ENCODE measurements at places on chromosomes 16 and 17.

GRCh38 chr16:57608462-57609113 lies 19.8 kb upstream of the ADGRG1 start:
- no peak for DNase-seq

- no peak for DNase-seq
Observed at GRCh38 chr16:85613604-85614337, 649 bp downstream of the GSE1 start.

DNA sequence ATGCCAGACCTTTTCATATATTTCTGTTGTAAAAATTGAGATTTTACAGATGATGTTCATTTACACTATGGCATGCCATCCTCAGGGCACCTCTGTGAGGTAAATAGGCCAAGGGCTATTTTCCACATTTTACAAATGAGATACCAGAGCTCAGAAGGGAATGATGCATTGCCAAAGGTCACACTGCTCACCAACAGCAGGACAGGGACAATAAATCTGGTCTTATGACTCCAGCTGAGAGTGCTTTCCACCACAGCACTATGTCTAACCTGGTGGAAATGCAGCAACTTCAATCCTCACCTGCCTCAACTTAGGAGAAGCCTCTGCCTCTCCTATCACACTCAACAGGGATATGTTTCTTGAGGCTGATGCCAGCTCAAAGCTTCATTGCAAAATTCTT lies 40.6 kb downstream of the GRIN2A start:
- no peak for DNase-seq

DNA sequence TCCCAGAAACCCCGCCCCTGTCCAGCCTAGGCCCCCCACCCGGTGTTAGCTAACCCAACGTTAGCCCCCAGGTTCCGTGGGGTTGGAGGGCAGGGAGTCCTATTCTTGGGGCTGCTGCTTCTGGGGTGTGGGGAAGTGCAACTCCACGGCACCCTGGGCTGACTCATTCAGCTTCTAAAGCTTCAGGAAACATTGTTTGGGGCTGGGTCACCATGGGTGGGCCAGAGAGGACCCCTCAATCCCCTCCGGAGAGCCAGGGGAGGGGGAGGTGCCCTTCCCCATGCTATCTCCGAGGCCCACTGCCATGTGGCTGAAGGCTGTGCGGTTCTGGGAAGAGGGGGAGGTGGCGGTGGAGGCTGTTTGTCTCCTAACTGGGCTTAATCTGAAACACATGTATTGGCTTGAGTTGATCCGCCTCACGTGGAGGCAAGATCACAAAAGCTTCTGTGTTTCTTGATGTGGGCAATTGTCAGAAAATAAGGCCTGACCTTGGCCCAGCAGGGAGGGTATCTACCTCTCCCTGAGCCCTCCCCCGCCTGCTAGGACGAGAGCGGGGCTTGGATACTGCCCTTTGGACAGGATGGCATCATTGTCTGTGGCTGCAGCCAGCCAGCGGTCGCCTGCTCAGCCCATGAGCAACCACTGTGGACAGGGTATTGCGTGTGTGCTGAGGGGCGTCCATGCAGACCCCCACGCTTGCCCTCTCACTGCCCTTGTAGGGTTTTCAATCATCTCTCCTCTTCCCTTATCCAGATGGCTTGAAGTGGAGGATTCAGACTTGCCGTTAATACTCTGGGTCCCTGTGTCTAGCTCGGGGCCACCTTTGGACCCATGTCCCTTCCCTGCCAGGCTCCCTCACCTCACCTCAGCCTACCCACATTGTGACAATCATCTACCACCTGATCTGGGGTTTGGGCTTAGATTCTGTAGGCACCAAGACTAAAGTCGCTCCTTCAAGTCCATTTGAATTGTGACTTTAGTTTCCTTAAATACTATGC lies 1.3 kb downstream of the SERPINF1 start:
- DNase-seq, result no peak

DNA sequence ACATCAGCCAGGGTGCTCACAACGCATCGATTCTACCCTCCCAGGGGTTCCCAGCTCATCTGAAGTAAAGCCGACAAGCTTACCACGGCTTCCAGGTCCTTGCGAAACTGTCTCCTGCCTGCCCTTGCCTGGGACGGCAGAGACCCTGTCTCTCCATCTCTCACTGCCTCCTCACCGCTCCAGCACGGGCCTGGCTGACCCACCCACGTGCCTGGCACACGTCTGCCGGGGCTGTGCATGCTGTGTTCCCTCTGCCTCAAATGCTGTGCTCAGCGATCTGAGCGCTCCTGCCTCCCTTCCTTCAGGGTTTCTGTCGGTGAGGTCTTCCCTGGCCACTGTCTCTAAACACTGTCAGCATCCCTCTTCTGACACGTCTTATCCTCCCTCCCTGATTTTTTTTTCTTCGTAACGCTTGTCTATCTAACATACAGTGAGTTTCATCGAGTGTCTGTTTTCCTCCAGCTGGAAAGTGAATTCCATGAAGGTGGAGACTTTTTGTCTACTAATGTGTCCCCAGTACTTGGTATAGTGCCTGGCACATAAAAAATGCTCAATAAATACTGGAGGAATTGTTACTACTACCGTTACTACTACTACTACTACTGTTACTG lies 208.4 kb downstream of the IRF8 start:
- no peak for DNase-seq

DNA sequence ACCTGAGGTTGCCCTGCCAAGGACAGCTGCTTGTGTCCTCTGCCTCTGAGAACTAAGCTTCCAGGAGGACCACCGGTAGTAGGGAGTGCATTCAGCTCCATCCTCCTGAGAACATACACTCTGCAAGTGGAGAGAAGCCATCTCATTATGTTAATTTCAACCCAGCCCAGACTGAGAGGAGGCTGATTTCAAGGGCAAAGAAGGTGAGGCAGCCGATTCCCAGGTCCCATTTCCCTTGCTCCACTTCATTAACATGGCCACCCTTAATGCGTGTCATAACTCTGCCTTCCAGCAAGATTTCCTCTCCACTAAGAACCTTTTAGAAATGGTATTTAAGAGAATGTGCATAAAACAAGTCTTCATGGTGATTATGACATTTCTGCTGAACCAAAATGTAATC lies 72.5 kb downstream of the CDH13 start:
- DNase-seq, result no peak

DNA sequence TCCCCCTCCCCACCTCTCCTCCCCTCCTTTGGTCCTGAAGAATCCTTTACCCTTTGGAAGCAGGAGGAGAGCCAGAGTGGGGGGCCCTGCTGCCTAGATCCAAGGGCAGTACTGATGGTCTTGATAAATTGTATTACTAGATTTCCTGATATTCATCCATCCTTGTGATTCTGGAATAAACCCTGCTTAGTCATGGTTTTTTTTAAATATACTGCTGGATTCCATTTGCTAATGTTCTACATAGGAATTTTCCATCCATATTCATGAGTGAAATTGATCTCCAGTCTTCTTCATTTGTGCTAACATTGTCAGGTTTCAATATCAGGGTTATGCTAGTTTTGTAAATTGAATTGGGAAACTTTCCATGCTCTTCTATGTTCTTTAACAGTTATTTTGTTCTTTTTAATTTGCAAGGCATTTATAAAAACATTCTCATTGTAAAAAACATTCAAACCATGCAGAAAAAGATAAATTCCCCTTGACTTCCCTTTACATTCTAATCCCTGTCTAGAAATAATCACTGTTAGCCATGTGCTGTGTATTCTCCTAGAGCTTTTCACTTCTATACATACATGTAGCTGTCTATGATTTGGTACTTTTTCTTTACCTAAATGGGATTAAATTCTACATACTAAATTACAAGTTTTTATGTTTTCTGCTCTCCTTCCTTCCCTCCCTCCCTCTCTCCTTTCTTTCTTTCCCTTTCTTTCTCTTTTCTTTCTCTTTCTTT lies 56.7 kb downstream of the CCDC42 start:
- no peak for DNase-seq

GRCh38 chr17:7647018-7647417 lies 3.7 kb upstream of the ATP1B2 start:
- DNase-seq, result no peak

- no peak for DNase-seq
Observed at GRCh38 chr16:51114382-51114781, 36.7 kb downstream of the SALL1 start.

GRCh38 chr16:84356591-84357116 lies 11.7 kb upstream of the ATP2C2 start:
- DNase-seq, result peak; percentile 73

- peak; percentile 90 for DNase-seq
Observed at GRCh38 chr17:43823350-43824084, 9.4 kb downstream of the MPP3 start.

DNA sequence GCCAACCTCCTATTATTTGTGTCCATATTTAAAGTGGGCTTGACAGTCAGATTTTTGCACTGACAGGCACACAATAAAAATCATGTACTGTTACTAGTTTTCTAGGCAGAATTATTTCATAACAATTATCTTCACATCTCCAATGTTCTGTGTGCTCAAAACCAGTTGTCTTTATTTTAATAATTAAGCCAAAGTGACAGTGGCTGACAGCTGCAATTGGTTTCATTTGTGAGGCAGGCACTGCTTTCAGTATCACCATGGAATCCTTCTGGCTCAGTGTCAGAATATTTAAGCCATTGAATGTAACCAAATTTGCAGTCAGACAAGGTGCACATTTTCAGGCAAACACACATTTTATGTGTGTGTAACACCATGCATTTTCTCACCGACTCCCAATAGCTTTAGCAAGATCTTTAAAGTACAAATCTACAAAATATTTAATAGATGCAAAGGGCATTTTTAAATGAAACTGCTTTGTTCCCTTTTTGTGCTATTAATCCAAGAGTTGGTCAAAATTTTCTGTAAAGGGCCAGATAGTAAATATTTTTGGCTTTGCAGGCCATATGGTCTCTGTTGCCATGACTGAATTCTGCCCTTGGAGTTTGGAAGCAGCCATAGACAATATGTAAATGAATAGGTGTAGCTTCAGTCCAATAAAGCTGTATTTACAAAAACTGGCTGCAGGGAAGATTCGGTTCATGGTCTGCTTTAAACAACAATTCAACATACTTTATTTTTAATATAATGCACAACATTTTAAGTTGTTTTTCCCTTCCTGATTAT lies 486.0 kb downstream of the KCNJ2 start:
- no peak for DNase-seq

- no peak for DNase-seq
Observed at GRCh38 chr17:30160419-30161172, 44.0 kb downstream of the NSRP1 start.

DNA sequence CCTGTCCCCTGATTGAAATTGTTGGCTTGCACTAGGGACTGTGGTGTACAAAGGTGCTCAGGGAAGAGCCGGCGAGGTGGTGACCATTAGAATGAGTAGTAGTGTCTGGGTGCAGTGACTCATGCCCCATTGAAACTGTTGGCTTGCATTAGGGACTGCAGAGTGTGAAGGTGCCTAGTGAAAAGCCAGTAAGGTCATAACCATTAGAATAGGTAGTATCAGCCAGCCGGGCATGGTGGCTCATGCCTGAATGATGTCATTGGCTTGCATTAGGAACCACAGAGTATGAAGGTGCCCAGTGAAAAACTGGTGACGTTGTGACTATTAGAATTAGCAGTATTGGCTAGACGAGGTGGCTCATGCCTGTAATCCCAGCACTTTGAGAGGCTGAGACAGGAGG lies 78.9 kb downstream of the ABCC6 start:
- no peak for DNase-seq

DNA sequence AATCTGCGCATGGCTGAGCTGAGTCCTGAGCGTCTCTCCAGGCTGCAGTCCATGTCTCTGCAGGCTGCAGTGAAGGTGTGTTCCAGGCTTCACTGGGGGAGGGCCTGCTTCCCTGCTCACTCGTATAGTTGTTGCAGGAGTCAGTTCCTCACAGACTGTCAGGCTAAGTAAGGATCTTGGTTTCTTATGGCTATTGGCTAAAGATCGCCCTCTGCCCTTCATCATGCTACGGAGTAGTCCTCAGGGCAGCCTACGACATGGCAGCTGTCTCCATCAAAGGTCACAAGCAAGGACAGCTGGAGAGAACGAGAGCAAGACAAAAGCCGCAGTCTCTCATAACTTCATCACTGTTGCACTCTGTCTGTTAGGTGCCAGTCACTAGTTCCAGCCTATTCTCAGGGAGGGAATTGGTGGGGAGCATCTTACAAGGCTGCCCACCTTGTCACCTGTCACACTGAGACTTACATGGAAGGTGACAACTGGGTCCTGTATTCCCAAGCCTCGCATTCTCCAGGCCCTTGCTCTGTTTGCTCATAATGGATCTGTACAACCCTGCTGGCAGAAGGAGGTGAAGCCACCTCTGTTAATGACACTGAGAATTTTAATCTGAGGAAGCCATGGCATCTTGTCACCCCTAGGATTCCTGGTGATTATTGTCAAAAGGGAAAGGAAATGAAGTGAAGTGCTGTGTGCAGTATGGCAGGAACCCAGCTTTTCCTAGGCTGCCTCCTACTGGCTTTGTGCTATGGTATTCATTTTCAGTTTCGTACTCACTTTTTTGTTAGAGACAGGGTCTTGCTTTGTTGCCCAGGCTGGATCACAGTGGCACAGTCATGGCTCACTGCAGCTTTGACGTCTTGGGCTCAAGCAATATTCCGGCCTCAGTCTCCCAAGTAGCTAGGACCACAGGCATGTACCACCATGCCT lies 43.4 kb downstream of the MFSD11 start:
- DNase-seq, result no peak

- no peak for DNase-seq
Observed at GRCh38 chr16:75243667-75244224, 7.7 kb downstream of the BCAR1 start.

DNA sequence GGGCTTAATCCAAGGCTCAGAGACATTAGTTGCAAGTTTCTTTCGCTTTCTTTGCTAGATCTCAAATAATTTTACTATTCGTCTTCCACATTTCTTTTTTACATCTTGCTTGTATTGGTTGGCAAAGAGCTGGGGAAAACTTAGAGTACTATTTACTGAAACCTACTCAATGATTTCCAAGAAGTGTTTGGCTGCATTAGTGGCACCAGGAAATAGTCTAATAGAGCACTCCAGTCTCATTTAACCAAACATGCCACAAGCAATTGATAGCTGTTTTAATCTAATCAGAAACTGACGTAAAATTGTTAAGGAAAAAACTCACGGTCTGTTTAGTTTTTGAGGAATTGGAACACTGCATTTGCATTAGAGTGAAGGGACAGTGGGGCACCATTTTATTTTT lies 29.0 kb downstream of the NUP93 start:
- DNase-seq, result no peak

- DNase-seq, result no peak
Observed at GRCh38 chr16:72979974-72980373, 68.0 kb downstream of the ZFHX3 start.

Data from LNCaP clone FGC (cell line).